ENCODE measurements at places on chromosomes 2 and 18.

DNA sequence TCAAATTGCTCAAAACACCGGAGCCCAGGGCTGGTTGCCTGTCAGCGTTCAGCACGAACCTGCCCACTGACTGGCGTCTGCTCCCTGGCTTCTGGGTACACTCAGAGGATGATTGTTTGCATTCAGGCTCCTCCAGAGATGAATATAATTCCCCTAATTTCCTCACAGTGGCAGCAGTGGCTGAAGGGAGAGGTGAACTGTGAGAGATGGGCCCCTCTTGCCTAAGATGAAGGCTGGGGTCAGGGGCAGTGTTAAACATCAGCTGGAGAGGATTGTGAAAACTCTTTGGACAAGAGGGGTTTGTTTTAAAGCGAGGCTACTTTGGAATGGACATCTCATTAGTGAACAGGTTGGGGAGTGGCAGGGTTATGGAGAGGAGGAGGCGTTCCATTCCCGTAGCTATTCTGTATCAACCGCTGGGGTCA, 31.0 kb downstream of the TCF7L1 start:
- DNase-seq, result no peak

GRCh38 chr18:47815486-47816270, 114.8 kb downstream of the SMAD2 start:
- no peak for DNase-seq

DNA sequence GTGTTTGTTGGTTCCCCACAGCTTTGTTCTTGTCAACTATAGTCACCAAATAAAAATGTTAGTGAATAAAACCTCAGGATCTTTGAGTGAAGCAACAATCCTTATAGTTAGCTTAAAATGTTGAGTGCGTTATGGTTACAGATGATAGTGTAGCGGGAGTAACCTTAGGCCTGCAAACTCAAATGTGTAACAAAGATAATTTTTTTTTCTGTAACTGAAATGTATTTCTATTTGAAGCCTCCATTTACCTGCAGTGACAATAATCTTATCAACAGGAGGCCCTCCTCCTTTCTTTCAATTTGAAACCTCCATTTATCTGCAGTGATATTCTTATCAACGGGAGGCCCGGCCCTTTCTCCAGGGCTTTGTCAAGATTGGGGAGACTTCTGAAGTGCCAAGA, 3.1 kb upstream of the C2orf49 start:
- DNase-seq, result no peak

DNA sequence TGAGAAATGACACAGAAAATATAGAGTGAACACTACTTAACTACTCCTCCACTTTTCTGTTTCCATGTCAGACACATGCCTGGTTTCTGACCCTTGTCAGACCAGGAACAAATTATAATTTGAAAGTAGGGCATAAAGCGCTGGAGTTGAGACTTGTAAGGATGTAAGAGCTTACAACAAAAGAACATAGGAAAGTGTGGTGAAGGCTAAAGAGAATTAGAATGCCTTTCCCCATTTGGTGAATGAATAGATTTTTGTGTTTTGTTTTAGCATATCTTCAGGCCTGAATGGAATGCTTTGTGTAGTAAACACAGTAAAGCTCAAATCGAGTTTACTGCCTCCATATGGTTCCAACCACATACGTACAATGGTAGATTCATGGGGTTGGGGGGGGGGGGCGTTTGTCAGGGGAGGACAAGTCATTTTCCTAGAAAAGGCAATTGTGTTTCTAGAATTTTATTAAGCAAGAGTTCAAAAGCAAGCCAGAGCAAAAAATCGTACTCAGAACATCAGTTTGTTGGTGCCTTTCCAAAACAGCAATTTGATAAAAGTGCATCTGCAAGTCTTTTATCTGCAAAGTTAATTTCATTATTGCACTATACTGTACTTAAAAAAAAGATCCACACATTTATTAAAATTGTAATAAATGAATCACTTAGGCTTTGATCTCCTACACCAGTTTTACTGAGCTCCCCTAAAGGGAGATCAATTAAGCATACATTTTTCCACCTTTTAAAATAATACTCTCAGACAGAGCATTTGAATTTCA, 30.9 kb downstream of the NRXN1 start:
- no peak for DNase-seq

DNA sequence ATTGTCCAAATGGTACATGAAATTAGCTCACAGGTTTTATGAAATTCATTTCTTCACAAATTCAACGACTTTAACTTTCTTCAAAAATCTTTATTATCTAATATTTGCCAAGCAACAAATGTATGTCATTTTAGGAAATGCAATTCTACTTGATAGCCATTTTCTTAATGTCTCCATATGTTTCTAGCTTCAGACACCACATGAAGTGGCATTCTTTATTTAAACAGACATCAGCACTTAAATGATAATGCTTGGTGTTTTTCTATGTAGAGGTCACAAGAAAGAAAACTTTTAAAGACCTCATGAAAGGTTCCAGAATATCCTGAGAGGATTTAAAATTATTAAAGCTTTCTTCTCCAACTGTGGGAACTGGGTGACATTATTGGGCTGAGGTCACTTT, 44.2 kb upstream of the XIRP2 start:
- DNase-seq, result no peak

DNA sequence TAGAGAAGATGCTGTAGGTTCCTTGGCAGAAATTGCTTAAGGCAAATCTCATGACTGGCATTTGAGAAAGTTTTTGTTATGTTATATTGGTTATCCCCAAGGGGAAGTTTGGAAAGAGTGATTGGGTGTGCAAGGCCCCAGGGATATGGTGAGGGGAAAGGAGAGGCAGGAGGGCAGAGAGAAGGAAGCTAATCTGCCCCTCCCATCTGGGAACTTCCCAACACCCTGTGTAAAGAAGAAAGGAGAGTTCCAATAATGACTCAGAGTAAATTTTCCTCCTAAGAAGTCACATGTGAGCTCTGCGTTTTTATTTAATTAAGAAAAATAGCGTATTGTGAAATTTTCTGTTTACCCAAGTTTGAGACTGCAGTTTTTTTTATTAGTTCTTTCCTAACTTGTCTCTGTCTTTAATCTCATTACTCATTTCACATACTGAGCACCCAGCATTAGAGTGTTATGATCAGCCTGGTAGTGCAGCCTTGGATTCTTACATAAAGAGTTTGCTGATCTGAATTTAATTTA, 3.1 kb upstream of the KYNU start:
- DNase-seq, result no peak

DNA sequence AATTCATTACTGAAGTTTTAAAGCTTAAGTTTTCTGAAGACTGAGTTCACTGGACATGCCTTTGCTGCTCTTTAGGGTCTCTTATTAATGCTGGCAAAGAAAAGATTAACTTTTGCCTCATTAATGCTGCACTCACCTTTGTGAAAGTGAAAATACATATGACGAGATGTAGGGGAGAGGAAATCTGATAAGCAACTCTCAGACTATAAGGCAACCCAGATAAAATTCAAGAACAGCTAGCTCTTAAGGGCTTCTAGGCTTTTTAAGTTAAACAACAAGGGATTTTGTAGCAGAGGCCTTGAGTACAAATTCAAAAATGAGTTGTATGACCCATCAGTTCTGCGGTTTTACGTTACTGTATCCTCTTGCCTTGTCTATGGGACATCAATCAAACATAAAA, 143.7 kb downstream of the USP34 start:
- no peak for DNase-seq

GRCh38 chr2:178731300-178731699, 75.9 kb downstream of the TTN start:
- DNase-seq, result no peak

DNA sequence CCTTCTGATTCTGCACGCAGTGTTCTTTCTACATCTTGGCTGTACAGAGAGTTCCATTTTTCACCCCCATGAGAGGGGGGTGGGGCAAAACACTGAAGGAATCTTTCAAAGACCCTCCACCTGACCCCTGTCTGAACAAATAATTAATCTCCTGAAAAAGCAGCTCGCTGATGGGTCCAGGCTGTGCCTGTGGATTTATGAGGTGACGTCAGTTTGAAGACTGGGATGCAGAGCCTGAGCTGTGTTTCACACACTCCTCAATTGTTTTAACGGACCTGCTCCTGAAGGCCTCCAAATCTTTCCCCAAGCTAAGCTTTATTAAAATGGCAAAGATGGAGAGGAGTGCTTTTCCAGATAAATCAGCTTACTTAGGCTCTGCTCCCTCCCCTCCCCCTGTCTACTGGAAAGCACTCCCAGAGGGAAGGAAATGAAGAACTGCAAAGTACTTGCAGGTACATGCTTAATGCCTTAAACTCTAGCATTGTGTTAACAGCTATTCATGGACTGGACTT, 390.2 kb upstream of the TNP1 start:
- no peak for DNase-seq

DNA sequence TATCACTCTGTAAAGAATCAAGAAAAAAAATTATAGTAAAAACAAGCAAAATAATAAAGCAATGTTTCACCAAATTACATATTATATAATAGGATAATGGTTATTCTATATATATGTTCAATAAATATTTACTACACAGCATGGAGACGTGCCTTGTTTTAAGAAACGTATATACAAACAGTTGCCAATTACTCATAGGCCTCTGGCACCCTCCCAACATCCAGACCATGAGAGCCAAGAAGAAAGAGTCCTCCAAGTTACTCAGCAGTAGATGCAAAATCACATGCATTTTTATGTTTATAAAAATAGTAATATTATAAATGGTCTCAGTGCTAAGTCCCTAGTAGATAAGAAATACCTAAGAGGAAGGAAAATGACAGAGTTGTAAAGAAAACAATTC, 64.8 kb downstream of the REV1 start:
- DNase-seq, result no peak

All from stimulated activated naive CD8-positive, alpha-beta T cell treated with anti-CD3 and anti-CD28 coated beads, Interleukin-15, amount 100 ng/mL, for 72 hours (primary cell).